DMS 273 treated with DMSO at 0.1 percent for 48 hours (cell line): ENCODE measurements at places on chromosomes 1 and 21.

- DNase-seq, result no peak
Observed at GRCh38 chr1:3459051-3459908, 4.8 kb downstream of the ARHGEF16 start.

- no peak for DNase-seq
Observed at GRCh38 chr1:7420470-7421100, 350.5 kb upstream of the VAMP3 start.

DNA sequence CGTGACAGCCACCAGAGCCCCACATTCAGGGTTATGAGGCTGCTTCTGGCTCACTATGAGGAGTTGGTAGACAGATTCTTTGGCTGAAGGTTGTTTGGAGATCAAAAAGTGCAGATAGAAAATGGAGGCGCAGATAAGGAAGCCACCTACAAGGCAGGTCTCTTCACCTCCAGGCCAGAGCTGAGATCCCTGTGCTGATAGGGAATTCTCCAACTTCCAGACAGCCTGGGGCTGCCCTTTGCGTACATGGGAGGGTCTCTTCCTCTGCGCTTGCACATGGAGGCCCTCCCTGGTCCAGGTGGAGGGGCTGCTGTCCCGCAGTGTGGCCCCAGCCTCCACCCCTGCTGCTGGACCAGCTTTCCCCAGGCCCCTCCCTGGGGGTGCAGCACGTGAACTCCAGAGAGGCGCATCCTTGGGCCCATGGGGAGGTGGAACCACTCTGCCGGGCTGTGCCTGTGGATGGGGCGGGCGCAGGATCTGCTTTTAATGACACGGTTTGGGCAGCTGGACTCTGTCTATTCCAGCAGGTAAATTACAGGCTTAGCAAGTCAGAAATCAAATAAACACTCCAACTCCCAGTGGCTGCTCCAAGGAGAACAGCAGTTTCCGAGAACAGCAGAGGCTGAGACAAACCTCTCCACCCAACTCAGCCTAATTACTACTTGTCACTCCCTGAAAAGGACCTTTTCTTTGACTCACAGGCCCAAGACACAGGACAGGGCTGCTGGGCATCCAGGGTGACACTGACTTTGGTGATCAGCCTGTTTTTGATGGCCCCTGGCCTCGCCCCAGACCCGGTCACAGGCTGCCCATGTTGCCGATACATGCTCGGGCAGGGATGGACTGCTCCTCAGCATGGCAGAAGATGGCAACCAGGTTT lies 12.4 kb downstream of the OXCT2 start:
- no peak for DNase-seq

DNA sequence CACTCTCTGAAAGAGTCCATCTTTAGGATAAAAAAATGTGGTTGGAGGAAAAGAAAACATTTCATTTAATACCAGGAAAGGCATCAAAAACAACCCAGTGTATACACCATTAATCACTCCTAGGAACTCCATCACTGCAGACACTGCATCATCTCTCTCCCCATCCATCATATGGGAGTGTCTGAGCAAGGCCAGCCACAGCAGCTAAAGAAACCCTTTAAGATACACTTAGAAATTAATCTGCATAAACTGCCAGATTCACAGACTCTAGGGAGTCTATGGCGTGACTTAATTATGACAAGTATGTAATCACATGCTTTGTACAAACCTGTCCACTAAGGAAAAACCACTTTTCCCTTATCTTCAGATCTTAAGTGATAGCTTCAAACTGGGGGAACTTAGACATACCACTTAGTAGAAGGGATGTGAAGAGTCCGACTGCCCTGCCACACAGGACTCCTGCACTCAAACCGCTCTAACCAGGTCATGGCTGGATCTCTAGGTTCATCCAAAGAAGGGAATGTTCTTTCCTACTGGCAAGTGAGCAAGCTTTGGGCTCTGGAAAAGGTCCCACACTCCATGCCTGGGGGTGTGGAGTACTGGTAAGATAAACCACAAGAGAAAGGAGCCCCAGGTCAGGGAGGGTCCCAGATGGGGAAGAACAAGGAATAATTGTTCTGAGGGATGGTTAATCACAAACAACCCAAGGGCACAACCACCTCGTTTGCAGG lies 61.0 kb upstream of the C8B start:
- DNase-seq, result no peak

GRCh38 chr21:38240129-38240528 lies 16.7 kb upstream of the KCNJ15 start:
- DNase-seq, result no peak

GRCh38 chr1:202126426-202126825 lies 3.7 kb downstream of the GPR37L1 start:
- no peak for DNase-seq

DNA sequence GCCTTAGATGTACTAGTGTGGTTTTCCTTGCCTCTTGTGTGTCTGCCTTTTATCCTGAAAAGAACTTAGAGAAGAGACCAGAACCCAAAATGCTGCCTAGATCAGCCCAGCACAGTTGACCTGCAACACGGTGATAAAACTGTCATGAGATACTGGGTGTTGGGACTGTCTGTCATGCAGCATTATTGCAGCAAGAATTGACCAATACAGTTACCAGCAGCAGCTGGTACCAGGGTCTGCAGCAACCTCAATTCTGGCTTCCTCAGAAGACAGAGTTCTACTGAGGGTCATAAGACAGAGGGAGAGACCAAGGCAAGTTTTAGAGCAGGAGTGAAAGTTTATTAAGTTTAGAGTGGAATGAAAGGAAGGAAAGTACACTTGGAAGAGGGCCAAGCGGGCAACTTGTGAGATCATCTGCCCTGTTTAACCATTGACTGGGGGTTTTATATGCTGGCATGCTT lies 182.0 kb downstream of the DYRK1A start:
- no peak for DNase-seq

DNA sequence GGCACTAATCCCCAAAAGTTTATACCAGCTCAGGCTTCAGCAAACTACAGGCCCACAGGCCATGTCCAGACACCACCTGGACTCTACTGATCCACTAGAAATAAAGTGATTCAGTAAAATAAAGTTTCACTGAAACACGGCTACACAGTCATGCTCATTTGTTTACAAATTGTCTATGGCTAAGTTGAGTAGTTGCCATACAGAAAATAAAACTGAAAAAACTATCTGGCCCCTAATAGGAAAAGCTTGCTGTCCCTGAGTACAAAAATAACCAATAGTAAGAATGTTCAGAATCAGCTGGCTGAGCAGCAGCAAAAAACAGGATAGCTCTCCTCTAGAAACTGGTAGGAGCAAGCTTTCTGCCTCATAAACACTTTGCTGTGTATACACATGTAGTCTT lies 221.5 kb downstream of the RERE start:
- DNase-seq, result no peak

DNA sequence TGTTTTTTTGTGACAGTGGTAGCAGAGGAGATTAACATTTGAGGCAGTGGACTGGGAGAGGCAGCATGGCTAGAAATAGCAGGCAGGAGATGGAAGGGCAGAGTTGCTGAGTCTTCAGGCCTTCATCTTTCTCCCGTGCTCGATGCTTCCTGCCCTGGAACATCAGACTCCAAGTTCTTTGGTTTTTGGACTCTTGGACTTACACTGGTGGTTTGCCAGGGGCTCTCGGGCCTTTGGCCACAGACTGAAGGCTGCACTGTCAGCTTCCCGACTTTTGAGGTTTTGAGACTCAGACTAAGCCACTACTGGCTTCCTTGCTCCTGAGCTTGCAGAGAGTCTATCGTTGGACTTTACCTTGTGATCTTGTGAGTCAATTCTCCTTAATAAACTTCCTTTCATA lies 24.2 kb upstream of the LEFTY2 start:
- DNase-seq, result no peak

DNA sequence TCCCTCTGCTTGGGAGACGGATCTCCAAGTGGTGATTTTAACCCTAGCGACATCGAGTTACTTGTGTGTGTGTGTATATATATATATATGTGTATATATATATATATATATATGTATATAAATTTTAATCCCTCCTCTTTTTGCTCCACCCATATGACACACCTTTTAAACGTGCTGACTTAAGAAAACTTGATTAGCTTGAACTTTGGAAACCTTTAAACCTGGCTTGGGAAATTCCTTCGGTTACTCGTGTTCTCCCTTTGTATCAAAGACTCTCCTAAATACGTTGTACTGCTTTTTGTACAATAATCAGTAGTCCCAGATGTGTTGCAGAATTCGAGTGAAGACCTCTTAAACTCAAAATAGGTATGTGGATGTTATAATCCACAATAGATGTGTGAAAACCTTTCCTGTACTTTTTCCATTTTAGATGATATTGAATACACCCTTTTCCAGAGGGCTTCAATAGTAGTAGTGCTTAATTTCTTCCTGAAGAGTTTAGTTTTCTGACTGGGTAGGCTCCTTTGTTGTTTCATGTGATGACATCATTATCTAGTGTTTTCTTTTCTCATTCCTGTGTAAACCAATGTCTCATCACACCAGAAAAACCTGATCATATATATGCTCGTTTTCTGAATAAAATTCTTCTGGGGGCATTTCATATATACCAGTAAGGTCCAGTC lies 1.4 kb downstream of the RNF11 start:
- DNase-seq, result no peak

- no peak for DNase-seq
Observed at GRCh38 chr1:17265162-17265561, 16.3 kb downstream of the PADI3 start.

DNA sequence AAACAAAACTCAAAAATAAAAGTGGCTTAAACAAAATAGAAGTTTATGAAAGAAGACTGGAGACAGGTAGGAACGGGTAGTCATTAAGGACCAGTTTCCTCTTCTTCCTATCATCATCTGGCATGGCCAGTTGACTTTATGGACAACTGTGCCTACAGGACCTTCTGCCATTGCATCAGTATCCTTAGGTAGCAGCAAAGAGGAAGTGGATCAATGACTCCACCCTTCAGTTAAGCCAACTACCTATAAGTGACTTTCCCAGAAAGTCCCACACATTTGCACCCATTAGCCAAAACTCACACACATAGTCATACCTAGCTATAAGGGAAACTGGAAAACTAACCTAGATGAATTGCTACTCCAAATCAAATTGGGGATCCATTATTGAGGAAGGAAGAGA lies 51.7 kb downstream of the RASAL2 start:
- no peak for DNase-seq

DNA sequence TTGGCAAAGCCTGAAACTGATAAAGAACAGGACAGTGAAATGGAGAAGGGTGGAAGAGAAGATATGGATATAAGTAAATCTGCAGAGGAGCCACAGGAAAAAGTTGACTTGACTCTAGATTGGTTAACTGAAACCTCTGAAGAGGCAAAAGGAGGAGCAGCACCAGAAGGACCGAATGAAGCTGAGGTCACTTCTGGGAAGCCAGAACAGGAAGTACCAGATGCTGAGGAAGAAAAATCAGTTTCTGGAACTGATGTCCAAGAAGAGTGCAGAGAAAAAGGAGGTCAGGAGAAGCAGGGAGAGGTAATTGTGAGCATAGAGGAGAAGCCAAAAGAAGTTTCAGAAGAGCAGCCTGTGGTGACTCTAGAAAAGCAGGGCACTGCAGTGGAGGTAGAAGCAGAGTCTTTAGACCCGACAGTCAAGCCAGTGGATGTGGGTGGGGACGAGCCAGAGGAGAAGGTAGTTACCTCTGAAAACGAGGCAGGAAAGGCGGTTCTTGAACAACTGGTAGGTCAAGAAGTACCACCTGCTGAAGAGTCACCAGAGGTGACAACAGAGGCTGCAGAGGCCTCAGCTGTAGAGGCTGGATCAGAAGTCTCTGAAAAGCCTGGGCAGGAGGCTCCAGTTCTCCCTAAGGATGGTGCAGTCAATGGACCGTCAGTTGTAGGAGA lies 16.3 kb downstream of the CCDC17 start:
- DNase-seq, result no peak

DNA sequence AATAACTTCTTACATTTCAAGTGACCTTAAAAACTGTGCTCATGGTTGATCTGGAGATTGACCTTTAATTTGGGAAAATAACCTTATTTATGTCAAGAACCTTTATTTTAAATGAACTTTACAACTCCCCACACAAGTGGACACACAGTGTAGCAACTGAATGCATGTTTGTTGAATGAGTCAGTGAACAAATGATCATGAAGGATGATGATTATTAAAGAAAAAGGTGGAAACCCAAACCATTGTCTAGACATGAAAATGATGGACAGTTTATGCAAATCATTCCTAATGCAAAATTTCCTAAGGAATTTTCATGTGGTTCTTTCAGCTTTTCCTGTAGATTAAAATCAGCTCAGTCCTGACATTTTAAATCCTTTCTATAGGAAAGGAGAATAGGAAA lies 439.8 kb upstream of the RUNX1 start:
- no peak for DNase-seq

DNA sequence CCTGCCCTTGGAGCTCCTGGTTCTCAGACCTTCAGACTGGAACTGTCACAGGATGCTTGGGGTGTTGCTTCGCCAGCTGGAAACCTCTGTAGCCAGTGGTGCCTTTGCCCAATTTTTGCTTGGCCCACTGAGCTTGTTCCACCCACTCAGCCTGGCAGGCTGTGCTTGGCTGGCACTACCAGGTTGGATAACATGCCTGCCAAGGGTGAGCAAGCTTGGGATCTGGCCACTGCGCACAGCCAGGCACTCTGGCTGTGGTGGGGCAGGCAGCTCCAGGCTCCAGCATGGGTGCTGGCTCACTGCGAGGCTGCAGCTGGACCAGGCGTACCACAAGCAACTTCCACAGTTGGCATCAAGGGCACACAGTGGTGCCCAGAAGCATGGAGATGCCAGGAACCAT lies 967.8 kb upstream of the NCAM2 start:
- no peak for DNase-seq

GRCh38 chr1:100565533-100565932 lies 27.6 kb downstream of the GPR88 start:
- no peak for DNase-seq

DNA sequence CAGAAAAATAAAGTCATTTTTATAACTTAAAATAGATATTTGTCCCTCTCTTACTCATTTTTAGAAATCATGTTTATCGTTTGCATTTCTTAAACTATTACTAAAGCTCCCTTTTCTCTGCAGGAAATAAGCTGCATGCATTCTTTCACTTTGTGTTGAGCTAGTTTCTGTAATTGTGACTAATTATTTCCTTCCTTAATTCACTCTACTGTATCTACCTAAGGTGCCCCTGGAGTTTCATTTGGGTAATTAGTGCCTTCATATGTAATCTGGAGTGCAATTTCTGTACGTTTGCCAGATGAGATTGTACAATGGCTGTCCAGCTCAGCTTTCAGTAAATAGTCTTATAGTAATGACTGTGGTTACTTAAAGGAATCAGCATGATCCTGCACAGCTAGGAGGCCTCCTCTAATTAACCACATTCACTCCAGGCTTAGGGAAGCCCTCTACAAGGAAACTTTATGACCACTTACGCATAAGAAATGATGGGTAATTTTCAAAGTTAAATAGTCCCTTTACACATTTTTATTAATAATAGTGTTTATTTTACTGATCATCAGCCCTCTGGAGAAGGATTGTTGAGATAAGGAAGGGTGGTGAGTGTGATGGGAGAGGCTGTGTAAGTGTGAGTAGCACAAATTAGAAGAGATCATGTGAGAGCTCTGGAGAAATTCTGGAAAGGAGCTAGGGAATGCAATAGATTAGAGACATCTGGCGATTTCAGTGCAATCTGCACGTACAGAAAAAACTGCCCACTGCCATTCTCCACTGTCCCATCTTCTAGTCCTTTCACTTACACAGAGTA lies 86.8 kb downstream of the LRRC8C start:
- peak; percentile 28 for DNase-seq
